Epithelial cell of proximal tubule (primary cell): ENCODE measurements at places on chromosomes 1 and 21. TPM values are rescaled to one million over a fixed set of nuclear protein-coding genes. Genes with fewer than 3 reads are reported as not detected.

The LIN28A gene
- not detected in 2 replicates for total RNA-seq

The LCE2A gene
- total RNA-seq, result not detected in 2 replicates

The RIPPLY3 gene
- total RNA-seq, result 4.7 and 5.1 TPM in 2 replicates

The MYBPH gene
- not detected in 2 replicates for total RNA-seq

DNA sequence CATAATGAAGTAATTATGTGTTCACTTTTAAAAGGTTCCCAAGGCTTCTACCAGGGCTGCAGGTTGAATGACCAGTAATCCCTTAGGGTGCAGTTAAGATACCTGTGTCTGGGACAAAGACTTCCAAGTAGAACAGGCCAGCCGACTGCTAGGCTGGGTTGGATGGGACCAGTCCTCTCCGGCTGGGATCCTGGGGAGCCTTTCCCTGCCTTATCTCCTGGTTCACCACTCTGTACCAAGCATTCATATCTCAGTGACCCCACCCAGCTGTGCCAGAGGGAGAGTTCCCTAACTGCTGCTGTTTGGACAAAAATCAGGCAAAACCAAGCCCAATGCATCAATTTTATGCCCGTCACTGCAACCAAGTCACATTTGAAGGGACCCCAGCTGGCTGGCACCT lies 116.2 kb upstream of the ATP1A1 start:
- no peak for DNase-seq

DNA sequence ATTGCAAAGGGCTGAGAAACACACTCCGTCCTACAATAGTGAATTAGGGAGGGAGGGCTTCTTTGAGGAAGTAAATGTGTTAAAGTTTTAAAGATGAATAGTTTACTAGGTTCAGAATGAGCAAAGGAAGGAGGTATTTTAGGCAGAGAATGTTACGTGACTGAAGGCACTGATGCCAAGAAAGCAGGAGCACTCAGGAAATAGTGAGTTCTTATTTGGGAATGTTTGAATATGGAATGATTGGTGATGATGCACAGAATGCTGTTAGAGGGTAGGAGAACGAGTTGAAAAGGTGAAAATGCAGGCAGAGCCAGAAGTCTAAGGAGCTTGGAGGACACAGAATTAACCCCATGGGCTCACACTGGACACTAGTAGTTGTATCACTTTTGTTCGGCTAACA lies 108.0 kb downstream of the NRIP1 start:
- DNase-seq, result no peak

GRCh38 chr1:12014141-12014991 lies 4.9 kb upstream of the MIIP start:
- no peak for DNase-seq

DNA sequence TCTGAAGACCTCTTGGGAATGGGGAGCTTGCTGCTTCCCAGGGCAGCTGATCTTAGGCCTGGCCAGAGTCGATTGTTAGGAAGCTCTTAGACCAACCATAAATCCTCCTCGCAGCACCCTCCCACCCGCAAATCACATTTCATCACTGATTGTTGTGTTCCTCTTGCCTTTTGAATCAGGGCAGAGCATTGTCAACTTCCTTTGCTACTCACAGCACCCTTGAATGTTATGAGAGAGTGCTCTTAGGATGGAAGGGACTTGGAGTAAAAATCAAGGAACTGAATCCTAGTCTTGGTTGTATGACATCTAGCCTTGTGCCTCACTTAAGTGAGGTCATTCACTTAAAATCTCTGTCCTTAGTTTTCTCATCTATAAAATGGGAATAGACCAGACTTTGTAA lies 3.0 kb downstream of the VASH2 start:
- no peak for DNase-seq

DNA sequence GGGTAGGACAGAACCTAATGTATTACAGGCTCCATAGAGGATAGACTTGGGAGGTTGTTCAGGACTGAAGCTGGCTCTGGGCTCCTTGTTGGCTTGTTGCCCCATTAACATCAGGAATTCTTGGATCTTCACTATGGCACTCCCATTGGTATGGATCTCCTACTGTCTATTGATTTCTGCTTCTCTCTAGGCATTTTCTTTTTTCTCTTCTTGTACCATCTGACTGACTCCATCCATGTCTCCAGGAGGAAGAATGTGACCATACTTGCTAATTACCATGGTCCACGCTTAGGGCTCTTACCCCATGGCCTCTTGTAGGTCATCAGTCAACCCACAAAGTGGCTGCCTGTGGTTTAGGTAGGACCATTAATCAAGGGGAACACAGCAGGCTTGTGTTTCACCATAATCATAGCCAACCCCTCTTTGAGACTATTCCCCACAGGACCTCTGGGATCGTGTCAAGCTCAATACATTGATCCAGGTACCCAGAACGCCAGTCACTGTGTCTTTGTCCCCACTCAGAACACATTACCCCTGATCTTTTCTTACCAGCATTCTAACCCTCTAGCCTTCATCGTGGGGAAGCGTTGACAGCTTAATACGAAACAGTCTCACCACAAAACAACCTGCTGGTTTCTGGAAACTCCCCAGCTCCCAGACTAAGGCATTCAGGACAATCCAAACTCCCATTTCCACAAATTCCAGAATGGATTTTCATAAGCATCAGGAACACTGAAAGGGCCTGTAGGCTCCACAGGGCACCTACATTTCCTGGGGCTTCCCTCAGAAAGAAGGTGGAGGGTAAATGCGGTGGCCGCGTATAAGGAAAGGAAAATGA lies 97.1 kb downstream of the ETS2 start:
- no peak for DNase-seq
